Cerebellar nuclear complex (tissue), 1 donor: ENCODE measurements at places on chromosomes 1 and 21.

- no peak for DNase-seq
Measured at GRCh38 chr1:15424146-15424667, 14.0 kb upstream of the CTRC start.

DNA sequence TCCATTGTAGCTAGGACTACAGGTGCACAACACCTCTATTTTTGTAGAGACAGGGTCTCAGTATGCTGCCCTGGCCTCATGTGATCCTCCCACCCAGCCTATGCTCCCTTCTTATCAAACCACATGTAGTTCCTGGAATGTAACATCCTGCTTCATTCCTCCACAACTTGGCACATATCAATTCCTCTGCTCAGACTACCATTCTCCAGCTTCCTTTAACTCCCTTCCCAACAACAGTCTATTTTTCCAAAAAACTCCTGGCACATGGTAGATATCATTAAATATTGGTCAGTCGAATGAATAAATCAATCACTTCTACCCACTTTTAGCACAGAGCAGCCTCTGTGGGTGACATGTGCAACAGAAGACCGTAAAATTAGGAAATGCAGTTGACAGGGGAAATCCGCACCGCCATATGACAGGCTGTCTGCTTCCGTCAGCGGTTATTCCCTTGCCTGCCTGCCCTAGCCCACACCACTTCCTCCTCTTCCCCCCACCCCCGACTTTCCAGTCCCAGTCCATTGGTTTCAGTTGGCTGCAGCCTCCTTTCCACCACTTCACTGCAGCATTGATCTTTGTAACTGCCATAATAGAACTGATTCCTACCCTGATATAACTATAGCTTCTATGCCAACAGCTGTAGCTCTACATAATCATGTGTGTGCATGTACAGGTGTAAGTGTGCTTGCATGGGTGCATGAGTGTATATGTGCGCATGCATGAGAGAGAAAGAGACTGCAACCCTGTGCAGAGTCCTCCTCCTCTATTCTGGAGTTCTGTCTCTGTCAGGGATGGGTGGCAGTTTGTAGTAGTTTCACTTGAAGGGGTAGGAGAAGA, 6.8 kb upstream of the AKR1A1 start:
- no peak for DNase-seq

DNA sequence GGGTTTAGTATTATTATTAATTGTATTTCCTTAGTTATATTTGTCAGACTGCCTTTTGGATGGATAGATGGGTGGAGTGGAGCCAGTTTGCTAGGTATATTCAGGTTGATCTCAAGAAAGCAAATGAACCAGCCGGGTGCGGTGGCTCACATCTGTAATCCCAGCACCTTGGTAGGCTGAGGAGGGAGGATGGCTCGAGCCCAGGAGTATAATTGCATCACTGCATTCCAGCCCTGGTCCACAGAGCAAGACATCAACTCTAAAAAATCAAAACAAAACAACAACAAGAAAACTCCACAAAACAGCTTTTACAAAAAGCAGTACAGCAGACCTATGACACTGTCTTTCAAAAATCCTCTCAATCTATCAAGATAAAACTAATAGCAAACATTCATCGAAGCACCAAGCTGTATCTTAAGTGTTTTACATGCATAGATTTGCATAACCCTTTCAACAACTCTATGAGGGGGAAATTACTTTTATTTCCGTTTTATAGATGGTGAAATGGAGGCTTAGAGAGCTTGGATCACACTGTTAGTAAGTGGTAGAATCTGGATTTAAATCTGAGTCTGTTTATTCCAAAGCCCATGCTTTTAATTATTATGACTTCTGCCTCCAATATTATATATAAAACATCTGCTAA, 25.5 kb downstream of the KMO start:
- no peak for DNase-seq

DNA sequence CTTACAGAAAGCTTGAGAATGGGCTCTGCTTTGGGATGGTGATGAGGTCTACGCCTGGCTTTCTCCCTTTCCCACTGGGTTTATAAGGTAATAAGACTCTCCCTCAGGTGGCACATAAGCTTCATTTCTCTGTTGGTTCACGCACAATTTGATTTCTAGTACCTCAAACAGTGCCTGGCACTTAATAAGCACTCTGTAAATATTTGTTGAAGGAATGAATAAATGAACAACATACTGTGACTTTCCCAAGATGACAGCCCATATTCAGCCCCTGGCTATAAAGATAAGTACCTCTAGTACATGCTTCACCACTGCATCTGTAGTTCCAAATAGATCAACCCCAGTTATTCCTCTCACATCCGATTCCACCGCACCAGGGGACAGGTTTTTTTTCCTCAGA, 17.8 kb downstream of the COPA start:
- no peak for DNase-seq

DNA sequence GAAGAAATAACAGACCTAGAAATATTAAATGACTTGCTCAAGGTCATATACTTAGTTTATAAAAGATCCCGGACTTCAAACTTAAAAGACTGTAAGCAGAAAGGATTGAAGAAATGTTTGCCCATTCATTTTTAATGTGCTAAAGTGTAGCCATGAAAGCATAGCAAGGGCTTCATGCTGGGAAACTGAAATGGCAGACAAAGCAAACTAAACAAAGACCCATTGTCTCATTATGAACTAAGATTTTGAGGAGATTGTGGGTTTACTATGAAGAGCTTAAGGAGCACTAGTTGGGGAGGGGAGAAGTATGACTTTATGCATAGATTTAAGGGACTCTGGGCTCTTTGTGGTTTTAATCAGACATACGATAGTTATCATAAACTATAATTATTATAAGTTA, 26.3 kb downstream of the ADAMTS1 start:
- DNase-seq, result no peak

- no peak for DNase-seq
Measured at GRCh38 chr1:8523666-8524206, 205.8 kb downstream of the SLC45A1 start.

DNA sequence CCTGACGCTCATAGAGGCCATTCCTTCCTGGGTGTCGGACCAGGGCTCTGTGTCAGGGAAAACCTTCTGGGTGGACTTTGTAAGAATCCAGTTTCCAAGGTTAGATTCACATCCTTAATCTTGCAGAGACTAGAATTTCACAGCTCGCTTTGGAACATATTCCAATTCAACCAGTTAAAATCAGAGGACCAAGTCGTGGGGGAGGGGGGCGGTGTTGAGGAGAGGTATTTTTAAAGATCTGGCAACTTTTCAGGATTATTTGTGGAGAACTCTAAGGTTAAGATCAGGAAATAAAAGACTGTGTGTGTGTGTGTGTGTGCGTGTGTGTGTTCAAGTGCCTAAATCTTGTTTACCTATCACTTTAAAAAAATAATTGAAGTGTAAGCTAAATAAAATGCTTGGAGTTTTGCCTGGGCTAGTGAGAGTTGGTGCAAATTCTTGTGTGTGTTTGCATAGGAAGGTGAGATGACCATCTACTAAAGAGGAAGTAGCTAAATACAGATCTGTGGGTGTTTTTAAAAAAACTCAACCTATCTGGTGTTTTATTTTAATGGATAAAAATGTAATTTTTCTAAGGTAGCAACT, 21.8 kb downstream of the TENT5C start:
- no peak for DNase-seq

DNA sequence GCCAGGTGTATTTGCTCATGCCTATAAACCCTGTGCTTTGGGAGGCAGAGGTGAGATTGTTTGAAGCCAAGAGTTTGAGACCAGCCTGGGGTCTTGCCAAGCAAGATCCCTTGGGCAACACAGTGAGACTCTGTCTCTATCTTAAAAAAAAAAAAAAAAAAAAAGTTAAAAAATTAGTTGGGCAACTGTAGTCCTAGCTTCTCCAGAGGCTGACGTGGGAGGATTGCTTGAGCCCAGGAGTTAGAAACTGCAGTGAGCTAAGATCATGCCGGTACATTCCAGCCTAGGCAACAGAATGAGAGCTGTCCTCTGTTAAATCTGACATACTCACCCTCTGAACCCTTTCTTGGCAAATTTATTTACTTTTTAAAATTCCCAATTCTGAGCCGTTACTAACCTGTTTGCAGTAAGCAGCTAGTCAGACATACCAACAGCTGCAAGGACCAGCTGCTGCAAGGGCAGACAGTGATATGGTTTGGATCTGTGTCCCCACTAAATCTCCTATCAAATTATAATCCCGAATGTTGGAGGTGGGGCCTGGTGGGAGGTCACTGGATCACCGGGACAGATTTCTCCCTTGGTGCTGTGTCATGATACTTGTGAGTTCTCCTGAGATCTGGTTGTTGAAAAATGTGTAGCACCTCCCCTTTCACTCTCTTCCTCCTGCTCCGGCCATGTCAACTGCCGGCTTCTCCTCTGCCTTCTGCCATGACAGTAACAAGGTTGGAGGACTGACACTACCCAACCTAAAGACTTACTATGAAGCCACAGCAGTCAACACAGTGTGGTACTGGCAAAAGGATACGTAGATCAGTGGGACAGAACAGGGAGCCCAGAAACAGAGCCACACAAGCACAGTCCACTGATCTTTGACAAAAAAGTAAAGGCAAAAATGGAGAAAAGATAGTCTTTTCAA, 10.6 kb downstream of the PARP1 start:
- no peak for DNase-seq

- no peak for DNase-seq
Measured at GRCh38 chr1:158163000-158163947, 17.4 kb upstream of the CD1D start.

- no peak for DNase-seq
Measured at GRCh38 chr1:107933736-107934135, 31.2 kb downstream of the VAV3 start.

DNA sequence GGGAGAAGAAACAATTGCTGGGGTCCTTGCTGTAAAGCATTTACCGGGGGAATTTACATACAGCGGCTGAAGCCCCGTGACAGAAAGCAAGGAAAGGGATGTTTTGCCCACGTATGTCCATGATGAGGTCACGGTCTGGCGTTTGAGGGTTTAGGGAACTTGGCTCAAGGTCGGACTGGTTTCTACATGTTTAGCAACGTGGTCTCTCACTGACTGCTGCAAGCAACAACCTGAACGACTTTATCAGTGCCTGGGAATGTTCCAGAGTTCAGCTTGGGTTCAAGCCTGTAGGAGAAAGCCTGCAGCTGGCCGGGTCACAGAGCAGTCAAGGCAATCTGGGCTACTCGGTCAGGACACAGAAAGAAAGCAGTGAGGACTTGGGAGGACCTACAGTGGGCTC, 323.3 kb downstream of the AJAP1 start:
- no peak for DNase-seq

- no peak for DNase-seq
Measured at GRCh38 chr21:39923476-39923875, 56.2 kb downstream of the PCP4 start.

GRCh38 chr1:186633116-186633515, 47.1 kb downstream of the PTGS2 start:
- no peak for DNase-seq

- DNase-seq, result no peak
Measured at GRCh38 chr1:172320733-172321132, 99.8 kb upstream of the C1orf105 start.

- no peak for DNase-seq
Measured at GRCh38 chr1:46812065-46812963, 13.5 kb downstream of the CYP4B1 start.

DNA sequence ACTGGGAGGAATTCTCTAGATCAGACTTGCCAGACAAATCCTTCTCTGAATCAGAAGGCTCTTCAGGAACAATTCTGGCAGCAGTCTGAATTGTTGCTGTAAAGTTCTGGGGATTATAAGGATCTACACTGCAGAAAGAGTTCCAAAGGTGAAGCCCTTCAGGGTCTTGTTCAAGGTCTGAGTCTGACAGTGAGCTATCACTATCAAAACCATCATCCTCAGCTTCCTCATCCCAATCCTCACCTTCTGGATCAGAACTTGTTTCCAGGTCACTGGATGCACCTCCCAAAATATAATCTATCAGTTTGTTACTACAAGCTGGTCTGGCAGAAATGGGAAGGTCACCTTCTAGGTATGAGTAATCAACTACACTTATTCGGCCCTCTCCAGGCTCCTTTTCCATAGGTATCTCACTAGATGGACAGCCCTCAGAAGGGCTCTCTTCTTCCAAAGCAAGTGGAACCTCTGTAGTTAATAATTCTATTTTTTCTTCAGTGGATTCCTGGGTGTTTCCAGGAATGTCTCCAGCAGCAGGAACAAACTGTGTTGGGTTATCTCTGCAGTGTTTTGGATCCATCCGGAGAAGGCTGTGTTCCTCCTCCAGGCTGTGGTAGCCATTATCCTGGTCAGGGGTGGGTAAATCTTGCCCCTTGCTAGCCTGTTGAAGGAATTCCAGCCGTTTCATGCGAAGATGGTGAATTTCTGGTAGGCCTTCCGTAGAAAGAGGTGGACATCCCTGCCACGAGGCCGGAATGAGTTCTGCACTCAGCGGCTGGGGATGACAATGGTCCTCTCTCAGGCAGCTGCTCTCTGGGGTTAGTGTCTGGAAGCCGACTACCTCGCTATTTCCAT, 1.6 kb downstream of the PPP1R15B start:
- DNase-seq, result no peak

DNA sequence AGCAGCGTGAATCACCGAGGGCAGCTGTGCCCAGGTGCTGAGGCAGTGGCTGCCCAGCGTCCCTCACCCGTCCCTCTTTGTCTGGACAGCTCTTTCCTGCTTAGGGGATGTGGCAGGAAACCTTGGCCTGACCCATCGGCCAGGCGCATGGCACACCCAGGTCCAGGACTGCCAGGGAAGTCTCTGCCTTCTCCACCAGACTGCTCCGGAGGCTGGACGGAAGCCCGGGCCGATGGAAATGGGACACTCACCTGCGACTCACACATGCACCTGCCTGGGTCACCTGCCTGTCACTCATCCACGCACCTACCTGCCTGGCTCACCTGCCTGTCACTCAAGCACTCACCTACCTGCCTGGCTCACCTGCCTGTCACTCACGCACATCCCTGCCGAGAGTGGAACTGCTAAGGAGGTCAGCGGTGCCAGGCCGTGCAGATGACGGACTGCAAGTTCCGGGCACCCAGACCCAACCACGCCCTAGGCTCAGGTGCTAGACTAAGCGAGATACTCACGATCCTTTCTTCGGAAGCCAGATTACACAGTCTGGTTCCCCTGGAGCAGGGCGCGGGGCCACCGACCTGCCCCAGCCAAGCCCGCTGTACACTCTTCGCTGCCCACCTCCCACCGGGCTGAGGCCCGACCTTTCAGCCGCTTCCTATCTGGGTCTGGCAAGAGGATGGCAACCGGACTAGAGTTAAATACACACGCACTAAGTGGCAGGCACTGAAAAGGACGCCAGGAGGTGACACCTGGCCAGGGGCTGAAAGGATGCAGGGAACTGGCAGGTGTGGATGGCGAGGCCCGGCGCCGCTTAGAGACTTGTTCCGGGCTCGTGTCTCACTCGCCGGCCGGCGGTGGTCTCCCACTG, 1.1 kb downstream of the UBE2J2 start:
- no peak for DNase-seq

GRCh38 chr1:29119121-29119929, 4.4 kb downstream of the TMEM200B start:
- DNase-seq, result no peak
